ENCODE measurements at places on chromosomes 13 and 19. TPM values are rescaled to one million over a fixed set of nuclear protein-coding genes. Genes with fewer than 3 reads are reported as not detected.

The OR7D2 gene
- not detected for total RNA-seq

The LACC1 gene
- total RNA-seq: 3.1 TPM

The CLIP3 gene
- 0.84 TPM for total RNA-seq

The CEACAM16 gene
- total RNA-seq: not detected

The DPF1 gene
- 3.8 TPM for total RNA-seq

The SEMA6B gene
- total RNA-seq: 5.6 TPM

The VAV1 gene
- 7.9 TPM for total RNA-seq

The CEACAM4 gene
- total RNA-seq: not detected

The THOP1 gene
- total RNA-seq: 75.7 TPM

The GRIK5 gene
- total RNA-seq: 0.33 TPM

The NRTN gene
- total RNA-seq: 1.2 TPM

The ERICH6B gene
- not detected for total RNA-seq

The BCAM gene
- 63.9 TPM for total RNA-seq

The CACNG7 gene
- 9.3 TPM for total RNA-seq

The ZNF492 gene
- total RNA-seq: not detected

The FBXO17 gene
- total RNA-seq: 59.5 TPM

The RFX1 gene
- 5.7 TPM for total RNA-seq

The FCER2 gene
- not detected for total RNA-seq

The TPTE2 gene
- not detected for total RNA-seq

The KLK3 gene
- total RNA-seq: not detected

The CLDND2 gene
- 4.6 TPM for total RNA-seq

The TGFBR3L gene
- total RNA-seq: 1.8 TPM

The GPC6 gene
- total RNA-seq: 6.4 TPM

The LILRB4 gene
- total RNA-seq: not detected

The CD70 gene
- total RNA-seq: 22.8 TPM

The BRSK1 gene
- 2.9 TPM for total RNA-seq

The GPR180 gene
- 3.4 TPM for total RNA-seq

The ZSCAN4 gene
- total RNA-seq: not detected

The SPRED3 gene
- total RNA-seq: 3.0 TPM

The ZNF729 gene
- total RNA-seq: not detected

The DIAPH3 gene
- 8.1 TPM for total RNA-seq

The LYPD3 gene
- 0.40 TPM for total RNA-seq

The ZNF837 gene
- total RNA-seq: 1.3 TPM

The KCNJ14 gene
- 1.1 TPM for total RNA-seq

The DENND1C gene
- 0.24 TPM for total RNA-seq

The SAE1 gene
- total RNA-seq: 237 TPM

The KLK4 gene
- not detected for total RNA-seq

The RASAL3 gene
- total RNA-seq: not detected

The PLPP2 gene
- total RNA-seq: 76.6 TPM

The UFM1 gene
- total RNA-seq: 31.1 TPM

The KASH5 gene
- not detected for total RNA-seq

The CLEC17A gene
- not detected for total RNA-seq
